ENCODE measurements at places on chromosomes 5 and 9.

- DNase-seq, result no peak
Observed at GRCh38 chr5:59598547-59598874, 295.0 kb downstream of the PDE4D start.

DNA sequence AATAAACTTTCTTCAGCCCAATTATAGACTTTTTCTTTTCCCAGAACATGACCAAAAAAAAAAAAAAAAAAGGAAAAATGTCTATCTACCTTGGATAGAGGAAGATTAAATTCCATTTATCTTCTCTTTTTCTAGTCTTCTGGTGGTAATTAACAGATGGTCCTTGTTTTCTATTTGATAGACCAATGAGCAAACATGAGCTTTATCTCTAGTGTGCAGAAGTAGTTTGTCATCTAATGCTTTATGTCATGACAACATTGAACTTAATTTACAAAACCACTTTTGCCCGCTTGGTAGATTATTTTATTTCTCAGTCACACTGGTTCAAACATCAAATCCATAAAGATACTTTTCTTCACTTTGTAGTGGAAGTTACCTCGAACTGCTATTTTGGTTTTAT, 69.5 kb upstream of the ELL2 start:
- no peak for DNase-seq

DNA sequence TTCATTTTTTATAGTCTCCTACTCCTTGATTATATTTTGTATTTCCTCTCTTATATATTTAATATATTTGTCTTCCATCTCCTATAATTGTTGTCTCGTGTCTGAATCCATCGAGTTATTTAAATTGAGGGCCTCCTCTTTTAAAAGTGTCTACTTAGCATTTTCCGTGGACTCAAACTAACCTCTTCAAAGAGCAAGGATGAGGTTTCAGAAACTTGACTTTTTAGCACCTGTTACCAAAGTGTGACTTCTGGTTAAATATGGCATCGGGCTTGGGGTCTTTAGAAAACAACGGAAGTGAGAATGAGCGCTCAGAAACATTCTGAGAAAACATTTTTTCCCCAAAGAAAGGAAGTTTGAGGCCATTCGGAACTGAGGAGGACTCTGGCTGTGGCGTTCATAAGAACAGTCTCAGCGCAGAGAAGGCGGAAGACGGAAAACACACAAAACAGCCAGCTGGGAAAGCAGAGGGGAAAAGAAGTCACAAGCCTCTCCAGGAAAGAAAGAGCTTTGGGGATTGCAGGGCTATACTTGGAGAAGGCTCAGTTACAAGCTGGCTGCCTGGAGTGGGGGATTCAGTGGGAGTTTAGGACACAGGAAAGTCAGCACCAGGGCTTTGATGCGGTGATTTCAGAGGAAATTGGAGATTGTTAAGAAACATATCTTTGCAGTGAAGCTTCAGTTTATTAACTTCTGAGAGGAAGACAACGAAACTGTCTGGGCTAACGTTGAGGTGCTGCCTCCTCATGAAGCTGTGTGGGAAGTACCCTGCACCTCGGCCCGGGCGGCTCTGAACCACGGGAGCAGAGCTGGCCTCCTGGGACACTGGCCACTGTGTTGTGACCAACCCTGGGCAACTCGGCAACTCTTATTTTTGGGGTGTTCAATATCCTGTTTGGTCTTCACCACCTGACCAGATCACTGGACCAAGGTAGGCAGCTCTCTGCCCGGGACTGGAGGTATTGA, 25.1 kb upstream of the IRX2 start:
- DNase-seq, result no peak

- DNase-seq, result no peak
Observed at GRCh38 chr9:37931592-37931991, 27.7 kb upstream of the SLC25A51 start.

GRCh38 chr5:150321784-150322183, 19.1 kb upstream of the ARSI start:
- DNase-seq, result no peak

- peak; percentile 18 for DNase-seq
Observed at GRCh38 chr9:10855847-10856246, 243.0 kb upstream of the PTPRD start.

DNA sequence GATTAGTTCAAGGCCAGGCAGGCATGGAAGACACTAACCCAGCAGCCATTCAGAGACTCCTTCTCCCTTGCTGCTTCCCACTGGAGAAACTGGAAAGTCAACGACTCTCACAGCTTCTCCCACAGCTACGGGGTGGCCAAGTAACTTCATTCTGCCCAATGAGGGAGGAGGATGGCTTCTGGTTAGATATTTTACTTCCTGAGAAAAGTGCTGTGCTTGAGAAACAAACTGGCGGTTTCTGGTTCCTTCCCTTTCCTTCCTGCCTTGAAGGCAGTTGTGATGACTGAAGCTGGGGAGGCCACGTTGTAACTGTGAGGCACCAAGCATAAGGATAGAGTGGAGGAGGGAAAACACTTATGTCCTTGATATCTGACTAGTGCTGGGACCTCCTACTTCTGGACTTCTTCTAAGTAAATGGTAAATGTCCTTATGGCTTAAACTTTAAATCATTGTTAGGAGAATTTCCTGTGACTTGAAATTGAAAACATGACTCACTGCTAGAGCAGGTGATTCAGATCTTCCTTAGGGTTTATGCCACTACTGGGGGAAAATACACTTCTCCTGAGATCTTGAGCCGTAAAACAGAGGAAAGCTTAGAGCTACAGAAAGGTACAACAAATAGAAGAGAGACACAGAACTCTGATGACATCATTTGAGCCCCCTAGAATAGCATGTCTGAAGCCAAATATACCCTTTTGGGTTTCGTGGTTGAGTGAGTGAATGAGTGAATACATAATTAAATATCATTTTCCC, 3.1 kb upstream of the GNPDA1 start:
- no peak for DNase-seq

DNA sequence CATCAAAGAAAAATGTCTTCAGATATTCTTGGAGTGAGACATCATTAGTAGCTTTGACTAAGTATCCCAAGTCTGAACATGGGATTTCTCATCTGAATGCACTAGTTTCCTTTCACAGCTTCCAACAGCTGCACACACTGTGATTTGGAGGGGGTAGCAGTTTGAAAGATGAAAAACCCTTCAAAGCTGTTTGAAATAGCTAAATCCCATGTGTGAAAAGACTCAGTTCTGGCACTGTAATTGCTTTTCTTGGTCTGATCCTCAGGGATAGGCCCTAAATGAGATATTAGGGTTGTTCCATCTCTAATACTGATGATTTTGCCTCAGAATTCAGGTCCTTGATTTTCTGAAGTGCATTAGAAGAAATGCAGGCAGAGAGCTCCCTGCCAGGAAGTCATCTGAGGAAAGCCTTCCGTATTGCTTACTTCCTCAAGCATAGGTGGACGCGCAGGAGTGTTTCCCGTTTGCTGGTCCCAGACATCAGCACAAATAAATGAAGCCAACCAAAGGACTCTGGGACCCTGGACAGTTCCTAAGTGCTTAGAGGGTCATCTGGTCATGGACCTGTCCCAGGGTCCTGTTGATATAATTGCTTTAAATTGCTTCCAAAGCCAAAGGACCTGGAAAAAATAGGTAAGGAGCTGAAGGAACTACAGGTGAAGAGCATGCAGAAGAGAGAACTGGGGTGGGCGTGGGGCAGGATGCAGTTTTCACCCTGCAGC, 25.6 kb upstream of the FRMPD1 start:
- no peak for DNase-seq

- DNase-seq, result peak; percentile 80
Observed at GRCh38 chr5:119355685-119356611, at the start of gene TNFAIP8. Gene TNFAIP8, plus strand, starts transcription at chr5:119356019. Its CDS starts 72 bp downstream, at chr5:119356091.

- peak; percentile 42 for DNase-seq
Observed at GRCh38 chr9:14395317-14396082, 81.6 kb upstream of the NFIB start.

DNA sequence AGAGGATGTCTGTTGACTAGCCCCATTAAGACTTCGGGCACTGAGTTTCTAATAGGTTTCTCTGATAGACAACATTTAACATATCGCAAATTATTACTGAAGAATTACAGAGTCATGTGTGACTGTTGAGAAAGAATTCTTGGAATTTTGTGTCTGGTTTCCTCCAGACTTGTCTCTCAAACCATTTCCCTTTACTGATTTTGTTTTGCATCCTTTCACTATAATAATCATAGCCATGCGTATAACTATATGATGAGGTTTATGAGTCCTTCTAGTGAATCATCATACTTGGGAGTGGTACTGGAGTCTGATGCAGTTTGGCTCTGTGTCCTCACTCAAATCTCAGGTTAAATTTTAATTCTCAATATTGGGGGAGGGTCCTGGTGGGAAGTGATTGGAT, 27.0 kb downstream of the ZNF169 start:
- DNase-seq, result no peak

- DNase-seq, result no peak
Observed at GRCh38 chr5:53557386-53557785, 3.1 kb upstream of the NDUFS4 start.

- DNase-seq, result no peak
Observed at GRCh38 chr9:87869082-87869481, 13.6 kb upstream of the SPATA31E1 start.

- peak; percentile 59 for DNase-seq
Observed at GRCh38 chr5:62167561-62168057, 138.4 kb upstream of the KIF2A start.

GRCh38 chr5:147691130-147691529, 91.4 kb downstream of the JAKMIP2 start:
- DNase-seq, result no peak

- no peak for DNase-seq
Observed at GRCh38 chr9:121154782-121155181, 46.9 kb downstream of the RAB14 start.

DNA sequence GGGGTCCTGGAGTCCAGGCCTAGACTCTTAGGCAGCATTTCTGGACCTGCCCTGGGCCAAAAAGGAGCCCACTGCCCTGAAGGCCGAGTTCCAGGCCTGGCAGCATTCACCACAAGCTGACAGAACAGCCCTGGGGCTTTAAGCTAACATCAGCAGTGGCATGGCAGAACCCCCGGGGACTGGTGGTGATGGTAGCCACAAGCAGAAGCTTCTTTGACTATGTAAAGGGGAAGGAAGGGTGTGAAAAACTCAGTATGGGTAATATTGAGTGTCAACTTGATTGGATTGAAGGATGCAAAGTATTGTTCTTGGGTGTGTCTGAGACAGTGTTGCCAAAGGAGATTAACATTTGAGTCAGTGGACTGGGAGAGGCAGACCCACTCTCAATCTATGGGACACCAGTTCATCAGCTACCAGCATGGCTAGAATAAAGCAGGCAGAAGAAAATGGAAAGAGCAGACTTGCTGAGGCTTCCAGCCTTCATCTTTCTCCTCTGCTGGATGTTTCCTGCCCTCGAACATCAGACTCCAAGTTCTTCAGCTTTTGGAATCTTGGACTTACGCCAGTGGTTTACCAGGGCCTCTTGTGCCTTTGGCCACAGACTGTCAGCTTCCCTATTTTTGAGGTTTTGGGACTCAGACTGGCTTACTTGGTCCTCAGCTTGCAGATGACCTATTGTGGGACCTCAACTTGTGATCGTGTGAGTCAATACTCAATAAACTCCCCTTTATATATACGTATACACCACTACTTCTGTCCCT, 661.0 kb upstream of the C9orf72 start:
- DNase-seq, result no peak

GRCh38 chr5:36438765-36439561, 137.3 kb upstream of the RANBP3L start:
- no peak for DNase-seq

- peak; percentile 3 for DNase-seq
Observed at GRCh38 chr5:12330993-12331588, 426.8 kb upstream of the CTNND2 start.

GRCh38 chr9:34072868-34073590, 24.3 kb upstream of the UBAP2 start:
- no peak for DNase-seq

GRCh38 chr5:133565993-133566392, 46.3 kb downstream of the FSTL4 start:
- DNase-seq, result no peak

GRCh38 chr5:132027027-132027426, 15.6 kb upstream of the ACSL6 start:
- no peak for DNase-seq

GRCh38 chr5:78597974-78598371, 50.6 kb downstream of the LHFPL2 start:
- no peak for DNase-seq

DNA sequence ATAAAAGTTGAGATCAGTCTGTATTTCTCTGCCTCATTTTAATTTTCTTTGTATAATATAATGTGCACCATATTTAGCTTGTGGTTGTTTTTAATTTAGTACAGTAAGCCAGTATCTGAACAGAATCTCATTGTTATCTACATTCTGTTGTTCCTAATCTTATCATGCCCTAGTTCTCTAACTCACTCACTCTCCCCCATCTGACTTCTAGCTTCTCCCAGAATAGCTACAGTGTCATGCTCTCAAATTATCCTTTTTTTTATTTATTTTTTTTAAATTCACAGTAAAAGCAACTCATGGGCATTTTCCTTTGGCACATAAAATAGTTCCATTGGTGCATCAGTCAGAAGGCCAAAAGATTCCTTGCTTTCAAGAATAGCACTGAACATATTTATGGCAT, 156.6 kb downstream of the TRPM3 start:
- no peak for DNase-seq

GRCh38 chr5:111973961-111974360, 217.0 kb upstream of the NREP start:
- no peak for DNase-seq

GRCh38 chr9:131700765-131701435, 39.0 kb downstream of the RAPGEF1 start:
- DNase-seq, result no peak

DNA sequence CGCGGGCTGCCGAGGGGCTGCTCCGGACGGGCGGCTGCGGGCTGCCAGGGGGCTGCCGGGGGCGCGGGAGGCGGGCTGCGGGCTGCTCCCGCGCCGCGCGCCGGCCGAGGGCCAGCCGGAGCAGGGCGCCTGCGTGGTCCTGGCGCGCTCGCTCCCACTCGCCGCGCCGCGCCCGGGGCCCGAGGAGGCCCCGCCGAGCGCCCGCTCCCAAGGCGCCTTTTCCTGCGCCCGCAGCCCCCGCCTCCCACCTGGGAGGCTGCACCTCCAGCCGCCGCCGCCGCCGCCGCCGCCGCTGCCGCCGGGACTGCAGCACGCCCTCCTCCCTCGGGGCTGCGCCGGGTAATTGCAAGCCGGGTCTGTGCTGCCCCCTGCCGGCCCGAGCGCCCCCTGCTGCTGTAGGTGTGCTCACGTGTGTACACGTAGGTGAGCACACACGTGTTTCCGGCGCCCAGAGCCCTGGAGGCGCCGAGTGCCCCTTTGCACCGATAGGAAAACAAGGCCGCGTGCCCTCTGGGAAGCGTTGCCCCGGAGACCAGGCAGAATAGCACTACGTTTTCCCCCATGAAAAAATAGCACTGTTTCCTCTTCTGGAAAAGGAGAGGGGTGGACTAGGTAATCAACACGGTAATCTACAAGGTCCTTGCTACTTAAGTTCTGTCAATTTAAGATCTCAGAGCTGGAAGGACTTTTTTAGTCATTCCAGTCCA, at the start of gene EPB41L4B:
Gene EPB41L4B (minus strand): TSS at position 318 of the 707 bp plus-strand sequence. CDS start 613 bp downstream, outside the sequence.
- peak; percentile 89 for DNase-seq

DNA sequence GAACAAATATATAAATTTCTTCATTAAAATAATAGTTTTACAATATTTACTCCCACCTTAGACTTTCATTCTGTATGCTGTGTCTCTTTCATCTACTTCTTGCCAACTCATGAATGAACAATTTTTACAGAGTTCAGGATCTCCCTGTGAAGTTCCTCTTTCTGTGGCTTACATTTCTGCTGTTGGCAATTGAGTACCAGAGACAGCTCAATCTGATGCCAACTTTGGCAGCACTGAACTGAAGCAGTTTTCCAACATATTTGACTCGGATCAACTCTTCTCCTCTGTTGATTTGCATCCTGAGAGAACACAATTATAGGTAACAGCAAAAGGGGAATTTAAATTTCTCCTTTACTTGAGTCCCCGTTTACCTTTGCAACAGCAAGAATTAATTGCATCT, 1262.2 kb downstream of the EFNA5 start:
- DNase-seq, result no peak

- DNase-seq, result no peak
Observed at GRCh38 chr5:130290219-130290618, 386.0 kb downstream of the CHSY3 start.

Data from retina (tissue), 1 donor.